Activated naive CD4-positive, alpha-beta T cell treated with anti-CD3 and anti-CD28 coated beads for 36 hours (primary cell): ENCODE measurements at places on chromosomes 13 and 19. TPM values are rescaled to one million over a fixed set of nuclear protein-coding genes. Genes with fewer than 3 reads are reported as not detected.
A peak's percentile ranks its signal among the peaks of the same experiment; 100 is the strongest.

GRCh38 chr19:41939861-41940730 lies 11.8 kb upstream of the ERFL start:
- peak; percentile 57 for DNase-seq

GRCh38 chr13:56561327-56561726 lies 579.4 kb upstream of the PRR20A start:
- no peak for DNase-seq

DNA sequence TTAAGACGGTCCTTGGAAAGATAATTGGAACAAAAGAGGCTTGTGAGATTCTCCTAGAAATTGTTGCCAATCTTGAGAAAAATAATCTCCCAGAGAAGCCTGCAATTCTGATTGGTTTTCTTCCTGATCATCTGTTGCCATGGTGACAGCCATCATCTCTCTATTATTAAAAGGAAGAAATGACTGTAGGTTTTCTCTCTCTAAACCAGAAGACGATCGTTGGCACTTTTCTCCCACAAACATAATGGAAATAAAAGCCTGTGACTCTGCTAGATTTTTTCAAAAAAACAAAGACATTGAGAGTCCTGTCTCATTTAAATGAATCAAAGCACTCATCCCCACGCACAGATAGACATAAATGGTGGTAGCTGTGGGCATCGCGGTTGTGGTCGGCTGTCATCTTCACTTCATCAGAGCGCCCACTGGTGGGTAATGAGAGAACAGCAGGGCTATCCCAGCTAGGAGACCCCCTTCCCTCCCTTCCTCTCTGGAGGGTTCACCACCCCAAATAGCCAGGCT lies 21.7 kb upstream of the CALM3 start:
- peak; percentile 47 for DNase-seq

DNA sequence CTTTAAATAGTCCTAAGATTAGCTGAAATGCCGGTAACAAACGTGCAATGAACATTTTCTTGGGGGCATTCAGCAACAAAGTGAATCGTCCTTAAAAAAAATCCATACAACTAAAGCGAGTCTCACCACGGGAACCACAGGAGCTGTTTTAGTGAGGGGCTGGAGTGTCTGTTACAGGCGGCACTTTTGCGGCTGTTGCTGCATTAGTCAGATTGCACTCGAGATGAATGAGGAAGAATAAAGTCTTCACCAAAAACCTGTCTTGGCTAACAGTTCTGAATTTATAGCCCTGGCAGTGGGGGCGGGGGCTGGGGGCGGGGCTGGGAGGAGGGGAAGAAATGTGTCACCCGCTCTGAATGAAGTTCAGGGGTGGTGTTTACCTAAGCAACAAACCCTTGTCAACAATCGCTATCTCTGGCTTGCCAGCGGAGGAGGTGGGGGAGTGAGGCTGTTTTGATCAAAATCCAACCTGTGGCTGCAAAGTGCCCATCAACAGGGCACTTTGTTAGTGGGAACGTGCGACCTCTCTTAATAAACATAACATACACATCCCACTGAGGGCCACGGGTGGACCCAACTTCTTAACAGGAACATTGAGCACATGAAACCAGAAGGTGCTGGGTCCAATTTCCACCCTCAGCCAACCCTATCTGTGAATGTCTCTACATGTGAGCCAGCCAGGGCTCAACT lies 44.5 kb downstream of the RFX2 start:
- DNase-seq, result peak; percentile 52

- DNase-seq, result no peak
Observed at GRCh38 chr13:33649212-33649878, 168.6 kb upstream of the RFC3 start.

GRCh38 chr13:32726374-32727037 lies 140.3 kb downstream of the PDS5B start:
- no peak for DNase-seq

The PRKCG gene
- total RNA-seq, result not detected
